M059J (cell line): ENCODE measurements at places on chromosomes 11 and 22. TPM values are rescaled to one million over a fixed set of nuclear protein-coding genes. Genes with fewer than 3 reads are reported as not detected.

The SNX32 gene
- 0.12 TPM in 1 of 2 replicates, not detected in the other for total RNA-seq

The PPP2R5B gene
- total RNA-seq = 21.5 and 39.7 TPM in 2 replicates

The BTBD10 gene
- 49.9 and 65.4 TPM in 2 replicates for total RNA-seq

The MB gene
- 0.30 and 0.94 TPM in 2 replicates for total RNA-seq

The KCNE3 gene
- 0.10 TPM in 1 of 2 replicates, not detected in the other for total RNA-seq

The SDF2L1 gene
- total RNA-seq = 44.7 and 45.0 TPM in 2 replicates

The JAM3 gene
- 6.1 and 7.3 TPM in 2 replicates for total RNA-seq

The DRD2 gene
- total RNA-seq = 3.3 and 4.3 TPM in 2 replicates

DNA sequence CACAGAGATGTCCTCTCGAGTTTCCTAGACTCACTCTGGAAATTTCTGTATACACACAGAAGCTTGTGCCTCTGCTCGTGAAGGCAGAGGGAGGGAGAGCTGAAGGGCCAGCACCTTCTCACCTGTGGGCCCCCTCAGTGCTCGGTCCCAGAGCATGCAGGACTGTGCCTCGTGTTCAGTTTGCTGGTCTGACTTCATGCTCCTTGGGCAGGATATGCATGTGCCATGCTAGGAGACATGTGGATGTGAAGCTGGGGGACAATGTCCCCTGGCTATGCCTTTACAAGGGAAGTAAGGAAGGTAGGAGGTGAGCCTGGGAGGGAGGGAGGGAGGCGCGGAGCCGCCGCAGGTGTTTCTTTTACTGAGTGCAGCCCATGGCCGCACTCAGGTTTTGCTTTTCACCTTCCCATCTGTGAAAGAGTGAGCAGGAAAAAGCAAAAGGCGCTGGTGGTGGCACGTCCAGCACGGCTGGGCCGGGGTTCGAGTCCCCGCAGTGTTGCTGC lies 22.6 kb downstream of the NEAT1 start:
- DNase-seq = no peak

GRCh38 chr22:23705358-23705757 lies 14.5 kb downstream of the RGL4 start:
- no peak for DNase-seq

GRCh38 chr11:72755713-72756285 lies 3.6 kb upstream of the ARAP1 start:
- no peak for DNase-seq

DNA sequence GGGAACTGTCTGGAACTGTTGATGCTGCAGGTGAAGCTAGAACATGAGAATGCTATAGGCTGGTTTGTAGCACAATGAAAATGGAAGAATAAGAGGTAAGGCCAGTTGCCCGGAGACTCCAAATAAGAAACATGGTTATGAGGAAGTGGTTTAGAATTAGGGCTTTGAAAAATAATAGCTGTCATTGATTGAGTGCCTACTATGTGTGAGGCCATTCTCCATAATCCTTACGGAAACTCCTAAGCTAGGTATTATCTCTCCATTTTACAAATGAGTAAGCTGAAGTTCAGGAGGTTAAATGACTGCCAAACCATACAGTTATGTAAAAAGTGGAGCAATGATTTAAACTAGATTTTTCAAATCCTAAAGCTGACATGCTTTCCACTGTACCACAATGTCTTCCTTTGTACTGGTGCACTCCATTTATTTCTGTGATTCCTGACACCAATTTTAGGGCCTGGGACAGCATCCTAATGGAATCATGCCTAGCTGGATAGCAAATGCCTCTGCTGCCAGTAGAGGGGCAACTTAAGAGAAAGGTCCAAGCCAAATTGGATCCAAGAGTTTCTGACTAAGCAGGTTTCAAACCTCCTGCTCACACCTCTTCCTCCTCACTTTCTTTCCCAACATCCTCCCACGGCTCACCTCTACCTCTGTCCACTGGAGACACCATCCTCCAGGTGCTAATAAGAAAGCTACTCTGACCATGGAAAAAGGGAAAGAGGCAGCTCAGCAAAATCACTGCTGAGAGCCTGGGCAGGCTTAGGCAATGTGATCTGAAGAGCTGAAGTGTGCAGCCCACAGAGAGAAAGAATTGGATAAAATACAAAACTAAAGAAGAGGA lies 46.9 kb upstream of the PICALM start:
- peak; percentile 67 for DNase-seq

- no peak for DNase-seq
Measured at GRCh38 chr22:43443152-43443471, 31.3 kb downstream of the MPPED1 start.

DNA sequence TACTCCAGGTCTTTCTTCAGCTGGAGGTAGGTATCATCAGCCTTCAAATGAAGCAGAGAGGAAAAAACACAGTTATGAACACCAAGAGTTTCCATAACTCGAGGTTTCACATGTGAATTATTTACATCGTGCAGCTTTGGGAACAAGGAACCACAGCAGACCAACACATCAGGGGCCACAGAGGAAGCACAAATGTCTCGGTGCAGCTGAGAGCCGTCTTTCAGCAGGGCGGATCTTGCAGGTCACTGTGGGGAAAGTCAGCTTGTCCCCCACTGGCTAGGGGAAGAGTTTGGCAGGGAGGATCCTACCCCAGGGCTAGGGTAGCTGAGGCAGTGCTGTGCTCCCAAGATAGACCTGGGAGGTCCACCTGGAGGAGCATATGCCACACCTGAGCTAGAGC lies 74.7 kb downstream of the C11orf58 start:
- DNase-seq = no peak

DNA sequence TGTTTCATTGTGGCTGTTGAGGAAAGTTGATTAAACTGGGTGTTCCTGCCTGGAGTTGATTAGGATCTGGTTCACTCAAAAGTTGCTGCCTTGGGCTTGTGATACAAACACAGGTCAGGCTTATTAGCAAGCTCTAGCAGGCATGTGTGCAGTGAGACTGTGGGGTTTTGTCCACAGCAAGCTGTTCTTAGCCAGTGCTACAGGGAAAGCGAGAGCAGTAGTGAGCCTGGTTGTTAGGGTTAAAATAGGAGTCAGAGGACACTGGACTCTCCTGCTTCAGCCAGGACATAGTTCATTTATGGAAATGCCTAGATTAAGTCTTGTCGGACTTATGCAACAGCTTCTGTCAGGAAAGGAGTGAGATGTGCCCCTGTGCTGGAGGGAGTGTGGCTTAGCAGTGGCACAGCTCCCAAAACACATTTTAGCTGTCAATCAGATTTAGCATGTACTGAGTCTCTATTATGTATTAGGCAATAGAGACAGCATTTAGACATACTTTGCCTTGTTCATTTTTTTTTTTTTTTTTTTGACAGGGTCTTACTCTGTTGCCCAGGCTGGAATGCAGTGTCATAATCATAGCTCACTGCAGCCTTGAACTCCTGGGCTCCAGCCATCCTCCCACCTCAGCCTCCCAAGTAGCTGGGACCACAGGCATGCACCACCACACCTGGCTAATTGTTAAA lies 8.7 kb downstream of the SNRPD3 start:
- no peak for DNase-seq

DNA sequence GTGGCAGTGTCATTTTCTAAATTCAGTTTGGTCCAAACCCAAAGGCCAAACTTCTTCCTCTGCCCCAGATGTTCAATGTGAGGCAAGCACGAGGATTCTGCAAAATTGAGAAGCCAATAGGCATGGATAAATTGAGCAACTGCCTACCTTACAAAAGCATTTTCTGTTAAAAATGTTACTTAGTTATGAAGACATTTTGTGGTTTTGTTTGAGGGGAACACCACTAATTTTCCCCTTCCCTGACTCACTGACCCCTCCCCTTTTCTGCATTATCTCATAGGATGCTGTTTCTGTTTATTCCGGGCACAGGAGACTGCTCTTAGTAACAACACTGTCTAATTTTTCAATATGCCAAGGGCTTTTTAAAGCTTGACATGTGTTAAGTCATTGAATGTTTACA lies 462.8 kb downstream of the INSC start:
- DNase-seq = no peak

DNA sequence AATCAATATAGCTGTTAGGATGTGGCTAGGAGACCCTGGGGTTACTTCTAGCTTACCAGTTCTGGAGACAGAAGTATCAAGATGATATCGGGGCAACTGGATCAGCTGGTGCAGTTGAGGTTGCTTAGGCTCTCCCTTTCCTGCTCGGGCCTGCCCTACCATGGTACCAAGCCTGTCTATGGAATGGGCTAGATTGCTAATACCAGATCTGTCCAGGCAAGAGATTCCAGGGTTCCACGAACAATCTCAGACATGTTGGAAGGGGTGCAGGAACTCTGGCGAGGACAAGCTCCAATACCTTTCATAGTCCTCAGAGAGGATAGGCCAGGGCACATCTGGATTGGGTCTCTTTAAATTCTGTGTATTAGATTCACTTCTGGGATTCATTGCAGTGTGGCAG lies 53.8 kb downstream of the ADM start:
- no peak for DNase-seq

DNA sequence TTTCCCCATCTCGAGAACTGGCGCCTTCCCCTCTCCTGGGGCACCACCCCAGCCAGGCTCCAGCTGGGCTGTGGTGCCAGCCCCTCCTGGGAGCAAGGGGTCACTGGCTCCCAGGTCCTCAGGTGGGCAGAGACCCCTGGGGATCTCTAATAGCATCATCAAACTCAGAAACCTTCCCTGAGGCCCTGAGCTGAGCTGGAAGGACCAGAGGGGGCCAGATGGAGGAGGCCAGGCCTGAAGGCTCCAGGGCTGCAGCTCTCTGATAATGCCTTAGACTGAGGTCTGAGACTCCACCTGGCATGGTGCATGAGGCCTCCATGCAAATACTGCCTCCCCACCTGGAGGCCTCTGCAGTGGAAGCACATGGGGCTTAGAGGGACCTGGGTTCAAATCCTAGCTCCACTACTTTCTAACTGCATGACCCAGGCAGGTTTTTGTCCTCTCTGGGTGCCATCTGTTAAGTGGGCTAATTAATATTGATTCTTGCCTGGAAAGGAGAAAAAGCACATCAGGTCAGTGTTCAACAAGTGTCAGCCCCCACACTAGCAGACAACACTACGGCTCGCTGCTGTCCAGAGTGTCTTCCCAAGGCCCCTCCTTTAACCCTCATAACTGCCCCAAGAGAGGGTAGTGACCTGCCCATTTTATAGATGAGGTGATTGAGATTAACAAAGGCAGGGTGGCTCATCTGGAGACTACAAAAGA lies 1.5 kb downstream of the MAPK8IP1 start:
- no peak for DNase-seq

- no peak for DNase-seq
Measured at GRCh38 chr11:84136926-84137325, 850.8 kb upstream of the CCDC90B start.

GRCh38 chr11:77783025-77783424 lies 37.5 kb downstream of the RSF1 start:
- DNase-seq = no peak

- no peak for DNase-seq
Measured at GRCh38 chr11:76103460-76103859, 102.8 kb downstream of the WNT11 start.

GRCh38 chr22:35292786-35293185 lies 6.9 kb upstream of the TOM1 start:
- DNase-seq = no peak

- DNase-seq = no peak
Measured at GRCh38 chr22:23398701-23399366, 181.3 kb downstream of the IGLL1 start.

GRCh38 chr22:30485362-30485988 lies 13.7 kb upstream of the SEC14L3 start:
- DNase-seq = peak; percentile 41

DNA sequence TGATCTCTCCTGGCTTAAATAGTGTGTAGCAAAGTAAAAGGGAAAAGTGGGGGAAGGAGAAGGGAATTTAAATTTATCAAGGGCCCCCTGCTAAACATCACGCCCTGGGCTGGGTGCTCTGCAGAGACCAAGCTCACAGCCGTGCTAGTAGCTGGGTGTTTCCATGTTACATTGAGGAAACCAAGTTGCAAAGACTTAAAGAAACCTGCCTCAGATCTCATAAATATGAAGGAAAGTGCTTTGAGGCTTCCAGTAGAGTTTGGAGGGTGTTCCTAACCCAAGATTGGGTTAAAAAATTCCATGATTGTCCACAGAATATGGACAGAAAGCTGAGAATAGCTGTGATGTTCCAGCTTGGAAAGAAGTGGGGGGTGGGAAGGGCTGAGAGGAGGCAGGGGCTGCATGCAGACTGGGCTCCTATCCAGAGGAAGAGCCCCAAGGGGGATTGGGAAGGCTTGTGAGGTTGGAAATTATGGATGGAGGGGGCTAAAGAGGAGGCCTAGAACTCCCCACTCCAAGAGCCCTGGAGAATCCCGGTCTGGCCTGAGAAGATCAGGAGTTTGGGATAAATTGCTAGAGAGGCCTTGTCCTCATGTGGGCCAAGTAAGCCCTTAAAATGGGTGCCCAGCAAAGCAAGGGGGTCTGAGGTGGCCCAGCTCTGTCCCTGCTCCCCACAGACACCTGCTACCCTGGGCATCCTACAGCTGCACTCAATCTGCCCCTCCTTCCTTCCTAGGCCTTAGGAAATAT lies 25.0 kb upstream of the OAF start:
- DNase-seq = no peak

GRCh38 chr22:22366537-22366936 lies 122.0 kb downstream of the VPREB1 start:
- no peak for DNase-seq

GRCh38 chr11:119365071-119365591 lies 16.4 kb downstream of the USP2 start:
- no peak for DNase-seq

DNA sequence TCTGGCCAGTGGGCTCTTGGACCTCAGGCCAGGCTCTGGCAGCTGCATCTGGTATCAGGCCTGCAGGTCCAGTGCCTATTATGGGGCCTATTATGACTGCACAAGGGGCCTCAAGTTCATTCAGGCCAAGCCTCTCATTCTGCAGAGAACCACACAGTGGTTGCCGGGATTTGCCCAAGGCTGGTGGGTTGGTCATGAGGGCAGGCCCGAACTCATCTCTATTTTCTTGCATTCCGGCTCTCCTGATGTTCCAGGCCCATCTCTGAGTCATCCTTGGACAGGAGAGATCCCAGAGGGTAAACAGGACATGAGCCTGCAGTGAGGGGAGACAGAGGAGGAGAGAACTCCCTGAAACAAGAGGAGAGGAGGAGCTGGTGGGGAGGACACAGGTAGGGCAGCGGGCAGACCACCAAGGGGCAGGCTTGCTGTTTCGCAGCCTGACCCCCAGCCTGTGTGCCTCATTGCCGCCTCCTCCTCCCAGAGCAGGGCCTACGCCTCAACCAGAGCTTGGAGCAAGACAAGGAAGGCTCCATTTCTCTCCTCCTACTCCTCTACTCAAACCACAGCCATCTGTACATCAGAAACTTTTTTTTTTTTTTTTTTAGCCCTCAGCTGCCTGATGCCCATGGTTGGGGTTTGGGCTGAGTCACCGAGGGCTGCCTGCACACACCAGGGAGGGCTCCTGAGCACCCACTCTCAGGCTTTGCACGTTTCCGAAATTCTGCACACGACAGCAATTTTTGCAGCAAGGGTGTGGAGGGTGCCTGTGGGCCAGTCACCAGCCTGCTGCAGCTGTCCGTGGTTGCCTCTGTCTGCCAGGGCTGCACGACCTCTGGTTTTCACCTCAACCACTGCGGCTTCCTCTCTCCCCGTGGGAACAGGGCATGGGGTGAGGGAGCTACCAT lies 12.7 kb upstream of the TREH start:
- peak; percentile 75 for DNase-seq

DNA sequence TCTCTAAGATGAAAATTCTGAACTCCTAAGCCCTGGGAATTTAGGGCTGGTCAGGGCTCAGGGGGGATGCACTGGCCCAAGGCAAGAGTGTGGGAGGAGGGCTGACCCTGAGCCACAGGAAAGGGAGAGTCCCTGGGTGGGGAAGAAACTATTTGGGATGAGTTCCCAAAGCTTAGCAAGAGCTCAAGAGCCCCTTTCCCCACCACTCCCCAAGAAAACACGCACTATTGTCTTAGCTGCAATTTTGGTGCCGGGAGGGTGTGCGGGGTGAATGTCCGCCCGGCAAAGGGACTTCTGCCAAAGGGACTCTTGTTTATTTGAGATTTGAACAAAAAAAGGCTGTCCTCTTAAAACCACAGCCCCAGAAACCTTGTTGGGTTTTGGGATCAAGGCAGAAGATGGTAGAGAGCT lies 37.0 kb downstream of the KIAA1671 start:
- DNase-seq = no peak
